Stimulated activated CD8-positive, alpha-beta memory T cell treated with anti-CD3 and anti-CD28 coated beads, Interleukin-7, amount 100 ng/mL, for 1 hour (primary cell): ENCODE measurements at places on chromosomes 5 and 9.

DNA sequence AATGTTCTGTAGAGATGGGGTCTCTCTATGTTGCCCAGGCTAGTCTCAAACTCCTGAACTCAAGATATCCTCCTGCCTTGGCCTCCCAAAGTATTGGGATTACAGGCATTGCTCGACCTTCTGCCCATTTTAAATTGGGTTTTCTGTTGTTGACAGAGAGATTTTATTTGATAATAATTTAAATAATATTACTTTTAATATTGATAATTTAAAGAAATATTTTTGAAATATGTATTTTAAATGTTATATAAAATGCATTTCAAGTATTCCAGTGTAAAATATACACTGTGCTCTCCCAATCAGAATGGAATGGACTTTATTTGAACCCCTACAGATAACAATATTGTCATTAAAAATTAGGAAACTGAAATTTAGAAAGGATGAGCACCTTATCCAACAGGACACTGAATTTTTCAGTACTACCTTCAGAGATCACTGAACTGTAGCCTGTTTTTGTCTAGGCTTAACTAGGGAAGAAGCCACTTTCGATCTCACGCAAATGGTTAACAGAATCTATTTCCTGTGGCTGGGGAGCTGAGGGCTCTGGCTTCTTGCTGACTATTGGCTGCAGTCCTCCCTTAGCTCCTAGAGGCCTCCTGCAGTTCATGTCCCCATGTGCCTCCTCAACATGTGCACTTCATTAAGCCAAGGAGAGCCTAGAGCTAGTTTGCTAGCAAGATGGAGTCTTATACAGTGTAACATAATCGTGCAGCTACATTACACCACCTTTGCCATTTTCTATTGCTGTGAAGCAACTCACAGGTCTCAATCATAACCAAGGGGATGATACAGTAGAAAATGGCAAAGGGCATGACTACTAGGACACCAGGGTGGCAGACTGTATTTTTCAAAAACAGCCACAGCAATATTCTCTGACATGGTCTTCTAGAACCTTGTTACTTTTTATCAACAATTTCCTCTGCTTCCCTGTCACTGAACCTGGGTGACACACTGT, 150.0 kb downstream of the CDC42SE2 start:
- DNase-seq: no peak

GRCh38 chr5:38598296-38598993, 42.0 kb upstream of the LIFR start:
- no peak for DNase-seq

DNA sequence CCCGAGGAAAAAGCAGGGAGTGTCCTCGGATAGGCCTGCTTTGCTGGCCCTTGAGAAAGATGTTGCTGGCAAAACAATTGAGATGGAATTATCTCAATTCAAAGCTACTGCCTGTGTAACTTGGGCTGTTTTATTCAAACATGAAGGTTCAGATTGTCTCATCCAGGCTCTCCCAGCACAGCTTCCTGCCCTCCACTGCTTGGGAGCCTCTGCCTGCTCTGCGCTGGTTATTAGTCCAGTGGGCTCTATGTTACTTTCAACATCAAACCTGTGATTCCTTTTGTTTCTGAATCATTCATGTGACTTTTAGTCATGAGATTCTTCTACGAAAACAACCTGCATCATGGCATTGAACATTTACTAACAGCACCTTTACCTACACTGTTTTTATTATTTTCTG, 123.2 kb downstream of the SNCAIP start:
- DNase-seq: no peak

- DNase-seq: no peak
Observed at GRCh38 chr5:112737070-112737462, 619 bp upstream of the APC start.

- DNase-seq: no peak
Observed at GRCh38 chr9:136140966-136141365, 22.3 kb upstream of the TMEM250 start.

- DNase-seq: no peak
Observed at GRCh38 chr9:92763721-92764380, 782 bp downstream of the BICD2 start.

- DNase-seq: no peak
Observed at GRCh38 chr9:37564916-37565315, 11.3 kb downstream of the FBXO10 start.

- no peak for DNase-seq
Observed at GRCh38 chr9:97059626-97060025, 20.7 kb upstream of the CTSV start.

DNA sequence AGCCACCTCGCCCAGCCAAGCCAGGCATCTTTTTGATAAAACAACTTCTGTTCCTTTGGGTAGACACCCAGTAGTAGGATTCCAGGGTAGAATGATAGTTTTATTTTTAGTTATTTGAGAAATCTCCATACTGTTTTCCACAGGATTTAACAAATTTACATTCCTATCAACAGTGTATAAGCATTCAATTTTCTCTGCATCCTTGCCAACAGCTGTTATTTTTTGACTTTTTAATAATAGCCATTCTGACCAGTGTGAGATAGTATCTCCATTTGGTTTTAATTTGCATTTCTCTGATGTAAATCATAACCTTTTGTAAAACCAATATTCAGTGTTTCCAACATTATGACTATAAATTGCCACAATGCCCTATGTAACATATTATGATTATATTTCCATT, 28.2 kb upstream of the CCNB1 start:
- no peak for DNase-seq

GRCh38 chr9:122367065-122367464, 3.8 kb upstream of the PTGS1 start:
- no peak for DNase-seq

DNA sequence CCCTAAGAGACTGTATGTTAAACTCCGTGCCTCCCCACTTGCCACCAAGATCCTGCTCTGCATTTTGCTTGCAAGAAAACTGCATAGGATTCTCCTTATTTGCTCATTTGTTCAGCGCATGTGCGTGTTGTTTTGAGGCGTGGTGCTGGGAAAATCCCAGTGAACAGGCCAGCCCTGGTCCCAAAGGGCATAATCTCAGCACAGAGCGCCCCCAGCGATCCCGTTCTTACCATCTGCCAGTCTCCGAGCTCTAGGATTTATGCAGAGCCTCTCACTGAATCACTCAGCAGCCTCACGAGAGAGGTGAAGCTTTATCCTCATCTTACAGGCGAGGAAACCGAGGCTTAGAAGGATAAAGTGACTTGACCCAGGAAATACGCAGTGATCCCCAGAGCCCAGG, 11.5 kb downstream of the PRRX2 start:
- DNase-seq: no peak

DNA sequence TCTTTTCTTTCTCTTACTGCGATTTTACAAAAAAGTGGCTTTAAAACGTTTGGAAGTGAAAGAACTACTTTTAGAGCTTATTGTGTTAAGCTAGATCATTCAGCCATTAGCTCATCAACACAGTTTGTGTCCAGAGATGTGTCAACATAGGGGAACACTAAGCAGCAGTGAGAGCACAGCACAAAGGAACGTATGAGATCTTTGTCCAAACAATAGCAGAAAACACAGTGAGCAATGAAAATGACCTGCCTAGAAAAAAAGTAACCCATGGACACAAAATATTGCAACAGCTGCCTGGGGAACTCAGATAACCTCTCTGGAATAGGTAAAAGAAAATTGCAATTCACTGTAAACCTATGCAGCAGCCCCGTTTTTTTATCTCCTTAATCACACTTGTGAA, 372.5 kb downstream of the ARHGEF28 start:
- no peak for DNase-seq

- DNase-seq: no peak
Observed at GRCh38 chr5:129046151-129046550, 48.4 kb upstream of the ISOC1 start.
